ENCODE measurements at places on chromosomes 11 and 22.

DNA sequence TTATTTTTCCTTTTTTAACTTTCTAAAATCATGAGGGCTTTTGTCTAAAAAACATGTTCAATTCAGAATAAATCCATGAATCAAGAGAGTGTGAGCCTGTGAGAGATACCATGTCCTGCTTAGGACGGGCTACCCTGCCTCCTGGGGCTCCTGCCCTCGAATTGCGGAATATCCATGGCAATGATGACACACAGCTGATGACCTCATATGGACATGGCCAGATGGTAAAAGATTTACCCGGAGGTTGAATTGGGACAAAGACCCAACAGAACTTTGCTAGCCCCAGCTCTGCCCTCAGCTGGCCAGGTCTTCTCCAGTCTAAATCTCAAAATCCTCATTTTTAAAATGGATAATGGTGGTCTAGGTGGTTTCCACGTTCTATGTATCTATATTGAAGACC, 538.1 kb upstream of the API5 start:
- no peak for DNase-seq

DNA sequence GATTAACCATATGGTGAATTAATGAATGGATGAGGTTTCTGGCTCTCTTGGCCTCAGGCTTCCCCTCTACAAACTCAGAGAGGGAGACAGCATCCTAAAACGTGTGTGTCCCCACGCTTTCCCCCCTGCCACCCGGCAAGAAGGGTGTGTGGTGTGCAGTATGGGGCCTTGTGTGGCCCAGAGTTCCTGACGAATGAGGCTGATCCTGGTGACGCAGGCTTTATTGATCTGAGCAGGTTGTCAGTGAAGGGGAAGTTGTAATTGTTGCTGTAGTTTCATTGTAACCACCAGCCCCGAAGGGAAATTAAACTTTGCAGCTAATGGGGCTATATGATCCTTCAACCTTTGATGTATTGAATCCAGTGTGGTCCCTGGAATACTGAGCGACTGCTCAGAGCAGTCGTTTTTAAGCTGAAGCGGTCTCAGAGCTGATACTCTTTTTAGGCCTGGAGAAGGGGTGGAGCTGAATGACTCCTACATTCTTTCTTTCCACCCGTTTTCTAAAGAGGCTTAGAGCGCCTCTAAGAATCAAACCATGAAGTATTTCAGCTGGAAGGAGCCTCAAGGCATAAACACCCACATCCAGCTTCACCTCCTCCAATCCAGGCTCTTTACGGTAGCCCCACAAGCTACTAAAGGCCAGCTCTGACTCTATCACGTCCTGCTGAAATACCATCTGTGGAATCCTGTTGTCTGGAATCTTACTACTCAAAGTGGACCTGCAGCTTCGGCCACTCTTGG, 284.7 kb downstream of the MIAT start:
- DNase-seq, result no peak

GRCh38 chr11:122731500-122731913, 76.0 kb downstream of the UBASH3B start:
- DNase-seq, result no peak

- DNase-seq, result peak; percentile 98
These were observed 21.7 kb upstream of the TNRC6B start for GRCh38 chr22:40156001-40156516.

DNA sequence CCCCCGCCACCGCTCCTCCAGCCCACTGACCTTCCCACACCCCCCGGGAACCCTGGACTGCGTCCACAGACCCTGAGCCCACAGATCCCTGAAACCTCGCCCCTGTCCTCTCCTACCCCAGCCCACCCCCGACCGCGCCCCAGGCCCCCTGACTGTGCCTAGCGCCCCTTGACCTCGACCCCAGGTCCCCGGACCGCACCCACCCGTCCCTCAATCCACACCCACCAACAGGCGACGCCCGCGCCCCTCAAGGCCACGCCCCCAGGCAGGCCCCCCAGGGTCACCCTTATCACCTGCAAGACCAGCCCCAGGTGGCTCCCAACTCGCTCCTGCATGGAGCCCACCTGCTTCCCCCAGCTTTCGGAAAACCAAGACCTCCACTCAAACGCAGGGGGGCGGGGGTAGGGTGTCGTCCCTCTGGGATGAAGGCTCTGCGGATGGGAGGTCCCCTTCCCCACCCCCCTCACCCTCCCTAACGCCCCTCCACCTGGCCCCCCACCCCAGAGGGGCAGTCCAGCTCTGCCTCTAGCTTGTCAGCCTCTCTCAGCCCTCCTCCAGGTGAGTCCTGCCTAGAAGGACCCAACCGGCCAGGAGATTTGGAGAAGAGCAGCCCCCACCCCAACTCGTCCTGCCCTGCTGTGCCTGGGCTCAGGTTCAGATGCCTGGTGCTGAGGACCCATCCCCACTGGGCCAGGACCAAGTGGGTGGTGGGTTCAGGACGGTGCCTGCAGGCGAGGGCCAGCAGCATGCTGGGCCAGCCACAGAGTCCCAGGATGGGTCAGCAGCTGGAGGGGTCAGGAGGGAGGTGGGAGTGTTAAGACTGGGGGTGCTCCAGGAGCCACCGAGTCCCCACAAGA, 3.1 kb upstream of the IL17REL start:
- DNase-seq, result no peak
